ENCODE measurements at places on chromosomes 3 and 15. TPM values are rescaled to one million over a fixed set of nuclear protein-coding genes. Genes with fewer than 3 reads are reported as not detected.

DNA sequence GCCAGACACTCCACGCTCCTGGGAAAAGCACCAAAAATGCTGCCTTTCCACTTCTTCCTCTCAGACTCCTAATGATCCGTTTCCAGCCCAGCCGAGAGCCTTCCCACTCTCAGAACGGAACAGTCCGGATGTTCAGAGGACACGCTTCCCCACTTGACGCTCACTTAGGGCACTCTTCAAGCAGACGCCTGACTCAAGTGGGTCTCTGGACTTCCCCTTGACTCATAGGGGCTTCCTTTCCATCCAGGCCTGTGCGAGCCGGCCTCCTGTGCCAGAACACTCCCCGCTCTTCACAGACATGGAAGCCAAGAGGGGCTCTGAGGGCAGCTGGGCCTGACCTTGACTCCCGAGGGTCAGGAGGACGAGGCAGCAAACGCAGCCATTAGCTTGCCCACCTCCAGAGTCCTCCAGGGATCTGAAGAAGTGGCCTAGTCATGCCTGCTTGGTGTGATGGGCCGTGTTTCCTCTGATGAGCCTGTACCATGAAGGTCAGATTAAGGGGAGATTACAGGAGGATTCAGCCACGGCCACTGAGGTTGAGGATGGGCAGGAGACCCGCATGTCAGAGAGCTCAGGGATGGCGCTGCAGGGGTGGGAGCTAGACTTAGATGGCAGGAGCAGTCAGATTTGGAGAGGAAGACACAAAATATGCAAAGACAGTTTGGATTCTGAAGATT is 114.7 kb upstream of the TLE3 start:
- DNase-seq = no peak

GRCh38 chr3:60703956-60704736 is 547.1 kb downstream of the FHIT start:
- peak; percentile 1 for DNase-seq

DNA sequence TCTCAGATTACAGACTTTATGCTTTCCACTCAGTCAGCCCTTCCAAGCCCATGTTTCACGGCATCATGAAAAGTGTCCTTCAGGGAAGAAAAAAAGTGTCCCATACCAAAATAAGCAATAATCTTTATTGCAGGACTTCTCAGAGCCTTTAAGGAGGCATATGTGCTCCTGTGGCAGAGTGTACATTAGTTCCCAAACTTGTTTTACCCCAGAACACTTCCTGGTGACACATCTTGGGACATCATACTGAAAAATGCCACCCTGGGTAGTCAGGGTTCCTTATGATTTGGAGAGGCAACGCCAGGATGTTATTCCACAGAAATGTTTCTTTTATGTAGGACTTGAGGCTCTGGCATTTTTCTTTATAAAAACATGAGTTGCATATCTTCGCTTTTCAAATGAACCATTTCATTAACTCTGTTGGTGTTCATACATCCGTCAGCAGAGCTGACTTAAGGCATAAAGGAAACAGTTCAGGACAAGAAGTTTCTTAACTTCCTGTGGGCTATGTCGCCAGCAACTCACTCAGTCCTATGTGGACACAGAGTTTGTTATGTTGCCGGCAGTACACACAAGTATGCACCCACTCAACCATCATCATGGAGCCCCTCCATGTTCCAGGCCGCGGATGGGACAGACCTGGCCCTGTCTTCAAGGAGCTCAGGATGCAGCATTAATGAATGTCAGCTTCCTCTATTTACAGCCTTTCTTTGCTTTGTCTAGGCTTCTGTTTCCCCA is 63.8 kb downstream of the CASR start:
- DNase-seq = no peak

DNA sequence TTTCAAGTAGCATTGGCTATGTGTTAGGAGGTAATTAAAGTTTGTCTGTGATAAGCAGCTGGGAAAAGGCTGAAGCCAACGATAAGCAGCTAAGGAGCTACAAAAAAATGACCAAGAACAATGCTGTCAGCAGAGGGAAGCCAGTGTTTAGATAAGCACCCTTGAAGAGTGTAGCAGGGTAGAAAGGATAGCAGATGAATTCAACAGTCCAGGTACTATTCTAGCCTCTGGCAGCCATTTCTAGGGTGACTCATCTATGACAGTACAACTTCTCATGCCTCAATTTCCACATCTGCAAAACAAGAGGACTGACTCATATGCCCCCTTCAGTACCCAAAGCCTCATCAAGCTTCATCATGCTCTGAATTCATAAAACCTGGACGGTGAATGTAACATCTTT is 617.6 kb upstream of the UBE2E2 start:
- DNase-seq = peak; percentile 31

The PLSCR2 gene
- 0.62 TPM for total RNA-seq

The CDHR4 gene
- not detected for total RNA-seq
